ENCODE measurements at places on chromosomes 3 and 15.

- DNase-seq: no peak
Measured at GRCh38 chr3:143067201-143067600, 52.4 kb upstream of the CHST2 start.

GRCh38 chr3:51937611-51938450 lies 3.9 kb downstream of the RRP9 start:
- DNase-seq: no peak

- peak; percentile 45 for DNase-seq
Measured at GRCh38 chr3:150410311-150411105, 2.4 kb downstream of the TSC22D2 start.

DNA sequence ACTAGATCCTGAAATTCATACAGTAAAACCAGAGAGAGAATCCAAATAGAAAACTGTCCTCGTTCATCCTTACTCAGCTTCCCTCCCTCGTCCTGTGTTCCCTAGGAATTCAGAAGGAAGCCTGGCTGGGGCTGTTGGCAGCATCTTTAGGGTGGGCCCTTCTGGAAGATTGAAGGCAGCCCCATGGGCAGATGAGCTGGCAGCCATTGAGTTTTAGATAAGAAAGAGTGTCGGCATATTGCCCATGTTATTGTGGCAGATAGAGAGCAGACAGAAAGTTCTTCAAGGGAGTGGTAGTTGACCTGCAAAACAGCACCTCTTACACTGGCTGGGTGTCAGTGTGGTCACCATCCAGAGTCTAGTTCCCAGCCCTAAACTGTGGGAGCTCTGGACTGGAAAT lies 23.5 kb downstream of the TMOD2 start:
- DNase-seq: no peak

DNA sequence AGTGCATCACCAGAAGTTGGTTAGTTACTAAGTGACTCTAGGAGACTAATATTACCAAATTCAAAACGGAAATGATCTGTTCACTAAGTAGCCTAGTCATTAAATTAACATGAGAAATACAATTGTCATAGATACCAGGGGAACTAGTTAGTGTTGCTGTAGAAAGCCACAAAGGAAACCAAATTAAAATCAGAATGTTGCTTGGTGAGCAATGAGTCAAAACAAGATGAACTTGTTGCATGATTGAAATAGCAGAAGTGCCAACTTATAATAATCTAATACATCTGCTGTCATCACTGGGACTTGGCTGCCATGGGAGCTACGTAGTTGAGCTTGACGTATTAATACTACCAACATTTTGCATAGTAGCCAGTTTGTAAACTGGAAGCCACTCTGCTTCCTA lies 458.1 kb downstream of the DIPK2A start:
- DNase-seq: no peak

DNA sequence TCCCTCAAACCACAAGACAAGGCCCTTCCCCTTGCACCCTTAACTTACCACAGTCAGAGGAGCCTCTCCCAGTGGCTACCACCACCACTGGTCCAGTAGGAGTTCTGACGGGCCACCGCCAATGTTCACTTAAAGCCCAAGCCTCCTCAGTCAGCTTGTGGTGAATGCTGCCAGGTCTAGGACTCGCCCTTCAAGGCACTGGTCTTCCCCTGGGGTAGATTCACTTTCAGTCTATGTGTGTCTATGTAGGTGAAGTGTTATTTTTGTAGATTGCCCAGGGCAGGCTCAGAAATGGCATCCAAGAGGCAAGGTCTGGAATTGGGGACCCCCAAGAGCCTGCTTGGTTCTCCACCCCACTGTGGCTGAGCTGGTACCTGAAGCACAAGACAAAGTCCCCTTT lies 15.4 kb upstream of the CASR start:
- DNase-seq: no peak

DNA sequence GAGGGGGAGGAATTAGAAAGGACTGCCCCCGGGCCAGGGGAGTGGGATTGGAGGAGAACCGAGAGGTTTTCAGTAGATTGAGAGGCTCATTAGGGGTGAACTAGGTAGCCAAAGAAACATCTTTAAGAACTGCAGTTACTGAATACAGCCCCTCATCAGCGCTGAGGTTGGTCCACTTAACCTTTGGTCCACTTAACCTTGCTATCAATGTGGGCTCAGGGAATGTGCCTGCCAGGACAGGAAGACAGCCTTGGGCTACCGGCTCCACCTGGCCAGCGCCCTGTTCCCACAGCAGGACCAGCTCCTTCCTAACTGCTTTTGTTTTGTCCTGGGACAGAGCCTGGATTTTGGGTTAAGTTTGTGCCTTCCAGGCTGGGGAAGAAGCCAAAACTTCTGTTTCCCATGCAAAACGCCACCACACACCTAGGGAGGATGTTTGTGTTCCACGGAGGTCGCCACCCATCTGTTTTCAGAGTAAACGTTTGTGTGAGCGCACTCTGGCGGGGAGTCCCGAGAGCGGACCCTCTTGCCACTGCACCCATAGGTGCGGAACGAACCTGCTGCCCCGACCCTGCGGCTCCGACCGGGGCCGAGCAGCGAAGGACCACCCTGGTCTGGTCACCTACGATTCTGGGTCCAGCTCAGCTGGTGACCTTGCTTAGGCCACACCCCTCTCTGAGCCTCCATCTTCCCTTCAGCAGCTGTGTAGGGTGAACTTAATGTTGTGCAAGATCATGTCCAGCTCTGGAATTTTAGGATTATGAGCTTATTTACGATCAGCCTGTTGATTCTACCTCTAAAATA lies 107.4 kb downstream of the VGLL4 start:
- no peak for DNase-seq

Data from KBM-7 (cell line).